ENCODE measurements at places on chromosomes 11 and 22.

- no peak for DNase-seq
These were observed 12.2 kb upstream of the OR52D1 start for GRCh38 chr11:5476186-5476819.

DNA sequence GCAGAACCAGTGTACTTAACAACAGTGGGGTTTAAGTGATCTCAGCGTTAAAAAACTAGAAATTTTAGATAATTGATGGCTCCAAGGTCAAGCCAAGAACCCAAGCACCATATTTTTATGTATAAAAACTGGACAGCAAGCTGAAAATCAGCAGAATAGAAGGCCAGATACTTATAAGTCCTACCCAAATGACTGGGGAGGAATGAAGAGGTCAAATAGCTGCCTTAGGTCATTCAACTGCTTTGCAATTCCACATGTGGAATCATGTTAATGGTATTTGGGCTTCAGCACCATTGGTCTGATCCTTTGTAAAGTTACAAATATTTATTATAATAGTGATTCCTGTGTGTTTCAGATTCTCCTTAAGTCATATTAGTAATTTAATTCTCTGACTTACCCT lies 108.4 kb downstream of the FAT3 start:
- DNase-seq = no peak

DNA sequence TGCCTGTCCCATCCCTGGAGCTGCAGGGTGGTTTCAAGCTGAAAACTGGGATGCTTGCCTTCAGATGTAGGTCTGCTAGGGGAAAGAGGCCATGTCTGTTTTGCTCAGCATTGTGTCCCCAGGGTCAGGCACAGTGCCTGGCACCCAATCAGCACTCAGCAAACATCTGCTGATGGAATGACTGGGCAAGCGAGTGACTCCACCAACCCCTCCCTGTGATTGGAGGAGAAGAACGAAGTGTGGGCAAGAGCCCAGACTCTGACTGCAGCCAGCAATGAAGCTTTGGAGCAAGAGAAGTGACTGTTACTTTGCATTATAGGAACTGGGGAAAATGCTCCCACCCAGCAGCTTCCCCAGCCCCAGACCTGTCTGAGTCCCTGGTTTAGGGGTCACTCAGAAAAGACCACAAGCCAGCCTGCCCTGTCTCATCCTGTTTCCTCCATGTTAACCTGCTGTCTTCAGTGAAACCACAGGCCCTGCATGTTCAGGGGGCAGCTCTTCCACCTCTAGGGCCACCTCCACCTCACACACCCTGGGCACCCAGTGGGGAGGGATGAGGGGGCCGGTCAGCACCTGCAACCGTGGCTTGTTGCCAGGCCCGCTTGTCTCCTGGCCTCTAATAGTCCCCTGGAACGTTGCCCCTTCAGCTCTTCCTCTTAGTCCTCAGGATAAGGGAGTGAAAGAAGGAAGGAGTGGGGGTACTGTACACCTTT lies 147.4 kb downstream of the TRIM29 start:
- no peak for DNase-seq

DNA sequence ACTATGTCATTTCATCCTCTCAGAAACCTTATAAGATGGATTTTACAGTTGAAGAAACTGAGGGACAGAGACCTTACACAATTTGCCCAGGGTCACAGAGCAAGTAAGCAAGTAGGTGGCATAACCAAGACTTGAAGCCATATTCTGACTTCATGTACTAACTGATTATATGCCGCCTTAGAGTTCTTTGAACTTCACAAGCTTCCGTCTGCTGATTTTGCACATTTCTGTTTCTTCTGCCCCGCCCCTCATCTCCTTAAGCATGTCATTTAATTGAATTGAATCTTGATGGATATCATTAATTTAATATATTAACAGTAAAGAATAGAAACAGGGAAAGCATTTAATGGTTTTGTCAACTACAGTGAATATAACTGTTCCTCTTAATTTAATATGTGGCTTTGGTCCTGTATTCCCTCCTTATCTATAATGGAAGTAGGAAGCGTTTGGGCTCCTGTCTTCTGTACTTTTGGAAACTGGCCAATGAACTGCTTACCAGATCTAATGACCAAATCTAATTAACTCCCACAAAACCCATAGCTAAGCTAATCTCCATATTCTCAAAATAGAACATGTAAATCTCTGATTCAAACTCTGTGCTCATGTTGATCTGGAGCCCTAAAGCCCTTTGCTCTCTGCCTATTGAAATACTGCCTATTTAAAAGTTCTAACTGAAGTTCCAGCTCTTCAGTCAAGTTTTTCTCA lies 30.4 kb downstream of the SIK2 start:
- DNase-seq = no peak

DNA sequence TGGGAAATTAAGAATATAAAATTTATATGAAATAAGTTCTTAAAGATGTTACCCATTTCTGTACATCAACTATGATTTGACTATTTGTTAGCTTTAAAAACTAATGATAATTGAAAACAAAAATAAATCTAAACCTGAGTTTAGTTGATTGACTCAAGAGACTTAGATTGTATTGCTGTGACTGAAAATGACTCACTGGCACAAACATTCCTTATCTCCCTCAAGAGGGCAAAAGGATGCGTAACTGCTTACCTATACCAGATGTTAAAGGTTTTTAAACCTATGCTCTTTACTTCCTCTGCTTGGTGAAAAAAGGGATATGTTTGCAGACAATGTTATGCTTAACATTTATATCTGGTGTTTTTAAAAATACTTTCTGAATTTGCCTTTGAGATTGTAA lies 30.3 kb downstream of the ATM start:
- DNase-seq = no peak

- DNase-seq = no peak
These were observed 163.8 kb upstream of the BDNF start for GRCh38 chr11:27864091-27864491.

- DNase-seq = no peak
These were observed 10.2 kb downstream of the CHRNA10 start for GRCh38 chr11:3660960-3661359.

GRCh38 chr11:68664141-68664540 lies 20.2 kb upstream of the GAL start:
- DNase-seq = no peak

- DNase-seq = no peak
These were observed 3.2 kb upstream of the MTMR3 start for GRCh38 chr22:29879753-29880152.

- DNase-seq = no peak
These were observed 1.2 kb downstream of the AIP start for GRCh38 chr11:67483831-67484665.

- no peak for DNase-seq
These were observed 387.6 kb upstream of the DDI1 start for GRCh38 chr11:103648670-103649400.

DNA sequence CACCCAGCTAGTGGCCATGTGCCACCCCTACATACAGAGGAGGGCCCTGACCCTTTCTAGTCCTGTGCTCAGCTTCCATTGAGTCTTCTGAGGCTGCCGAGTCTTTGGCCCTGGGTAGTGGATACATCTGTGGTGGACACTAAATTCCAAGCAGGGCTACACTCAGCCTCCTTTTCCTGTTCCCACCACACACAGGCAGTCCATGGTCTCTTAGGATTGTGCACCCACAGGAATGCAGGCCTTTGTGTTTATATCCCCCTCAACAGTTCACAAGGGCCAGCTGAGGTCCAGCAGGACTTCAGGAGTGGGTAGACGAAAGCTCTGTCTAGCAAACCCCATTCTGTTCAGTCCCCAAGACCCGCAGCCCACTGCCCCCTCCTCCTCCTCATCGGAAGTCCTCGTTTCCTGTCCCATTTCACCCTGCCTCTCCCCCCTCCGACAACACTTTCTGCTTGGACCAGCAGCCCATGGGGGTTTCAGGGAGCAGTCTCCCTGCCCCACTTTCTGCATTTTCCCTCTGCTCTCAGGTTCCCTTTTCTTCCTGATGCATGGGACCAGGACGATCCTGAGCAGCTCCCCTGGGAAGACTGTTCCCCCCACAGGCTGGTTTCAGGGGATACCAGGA lies 91.8 kb downstream of the SWAP70 start:
- DNase-seq = no peak

DNA sequence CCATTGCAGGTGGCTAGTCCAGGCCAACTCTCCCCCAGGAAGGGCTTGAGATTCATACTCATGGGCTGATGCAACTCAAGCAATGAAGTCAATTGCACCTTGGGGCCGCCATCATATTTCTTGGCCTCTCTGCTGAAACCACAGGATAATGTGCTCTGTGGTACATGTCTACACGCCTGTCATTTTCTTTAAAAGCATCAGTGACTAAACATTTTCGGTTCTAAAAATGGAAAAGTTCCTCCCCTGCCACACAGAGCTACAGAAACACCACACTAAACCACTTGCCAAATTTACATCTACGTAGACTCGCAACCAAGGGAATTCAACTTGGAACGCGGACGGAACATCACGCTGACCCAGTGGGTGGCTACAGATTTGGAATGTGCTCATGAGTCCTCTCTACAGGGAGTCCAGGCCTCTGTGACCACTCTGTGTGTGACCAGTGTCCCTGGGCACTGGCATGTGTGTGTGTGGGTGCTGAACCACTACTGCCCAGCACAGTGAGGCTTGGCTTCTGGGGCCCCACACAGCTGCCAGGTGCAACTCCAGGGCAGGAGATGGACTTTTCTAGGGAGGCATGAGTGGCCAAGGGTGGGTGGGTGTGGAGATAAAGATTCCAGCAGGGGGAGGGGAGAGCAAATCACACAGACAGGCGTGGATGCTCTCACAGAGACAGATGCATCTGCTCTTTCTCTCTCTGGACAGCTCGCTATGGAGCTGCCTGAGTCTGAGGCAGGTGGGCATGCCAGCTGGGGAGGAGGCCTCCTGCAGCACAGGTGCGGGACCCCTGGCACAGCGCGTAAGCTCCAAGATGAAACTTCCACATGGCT lies 261.9 kb downstream of the CTTN start:
- no peak for DNase-seq

DNA sequence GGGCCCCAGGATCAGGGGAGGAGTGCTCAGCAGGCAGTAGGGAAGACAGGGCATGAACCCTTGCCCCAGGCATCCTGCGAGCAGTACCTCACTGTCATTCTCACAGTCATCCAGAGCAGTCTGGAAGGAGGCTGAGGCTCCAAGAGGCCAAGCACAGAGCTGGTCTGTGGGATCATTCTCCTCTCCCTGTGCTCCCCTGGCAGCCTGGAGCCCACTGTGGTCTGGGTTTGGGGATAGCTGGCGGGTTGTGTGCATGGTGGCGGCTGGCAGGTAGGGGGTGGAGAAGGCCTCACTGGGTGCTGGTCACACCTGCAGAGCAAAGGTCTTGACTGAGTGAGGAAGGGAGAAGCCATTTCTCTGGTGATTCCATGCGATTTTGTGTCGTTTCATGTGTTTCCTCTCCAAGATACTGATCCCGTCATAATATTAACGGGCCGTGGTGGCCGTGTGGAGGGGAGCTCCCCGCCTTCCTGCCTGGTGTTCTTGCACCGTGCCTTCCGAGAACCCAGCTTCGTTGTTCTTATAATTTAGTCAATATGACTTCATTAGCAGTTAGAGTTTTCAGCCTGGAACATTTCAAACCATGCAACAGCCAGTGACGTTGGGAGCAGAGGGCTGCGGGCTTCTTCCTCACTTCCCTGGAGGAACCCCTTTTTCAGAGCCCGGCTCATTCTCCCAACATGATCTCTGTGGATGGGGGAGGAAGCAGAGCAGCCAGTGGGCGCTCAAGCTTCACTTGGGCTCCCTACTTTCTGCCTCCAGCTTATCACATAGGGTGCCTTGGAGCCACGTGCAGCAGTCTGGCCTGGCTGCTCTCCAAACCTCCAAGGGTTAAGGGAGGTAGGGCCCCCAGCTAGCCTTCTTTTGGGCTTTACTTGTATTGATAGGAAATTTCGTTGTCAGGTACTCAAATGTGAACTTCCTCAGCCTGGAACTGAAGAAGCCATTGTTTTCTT lies 20.8 kb upstream of the ADORA2A start:
- DNase-seq = peak; percentile 71

DNA sequence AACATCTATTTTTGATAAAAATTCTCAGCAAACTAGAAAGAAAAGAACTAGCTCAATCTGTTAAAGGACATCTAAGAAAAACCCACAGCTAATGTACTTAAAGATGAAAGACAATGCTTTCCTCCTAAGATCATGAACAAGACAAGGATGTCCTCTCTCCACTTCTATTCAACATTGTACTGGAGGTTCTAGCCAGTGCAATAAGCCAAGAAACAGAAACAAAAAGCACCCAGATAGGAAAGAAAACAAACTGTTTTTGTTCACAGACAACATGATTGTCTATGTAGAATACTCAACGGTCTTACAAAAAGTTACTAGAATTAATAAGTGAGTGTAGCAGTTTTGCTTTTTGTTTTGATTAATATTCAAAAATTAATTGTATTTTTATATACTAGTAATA lies 7.8 kb downstream of the CD3D start:
- DNase-seq = no peak

- DNase-seq = no peak
These were observed 109.3 kb downstream of the FBXO7 start for GRCh38 chr22:32583921-32584335.

GRCh38 chr11:78189174-78189724 lies 530 bp downstream of the USP35 start:
- no peak for DNase-seq

GRCh38 chr11:130062026-130062425 lies 7.7 kb upstream of the APLP2 start:
- no peak for DNase-seq

DNA sequence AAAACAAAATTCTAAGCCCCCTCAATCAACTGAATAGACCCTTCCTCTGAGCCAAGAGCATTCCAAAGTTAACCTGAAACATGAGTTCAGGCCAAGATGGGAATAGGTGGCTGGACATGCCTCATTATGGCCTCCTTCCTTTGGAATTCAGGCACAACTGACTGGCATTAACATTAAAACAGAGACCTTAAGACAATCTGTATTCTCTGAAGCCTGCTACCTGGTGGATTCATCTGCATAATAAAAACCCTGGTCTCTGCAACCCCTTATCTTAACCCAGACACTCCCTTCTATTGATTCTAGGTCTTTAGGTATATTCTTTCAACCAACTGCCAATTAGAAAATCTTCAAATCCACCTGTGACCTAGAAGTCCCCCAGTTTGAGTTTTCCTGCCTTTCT lies 66.3 kb downstream of the JRKL start:
- DNase-seq = no peak

DNA sequence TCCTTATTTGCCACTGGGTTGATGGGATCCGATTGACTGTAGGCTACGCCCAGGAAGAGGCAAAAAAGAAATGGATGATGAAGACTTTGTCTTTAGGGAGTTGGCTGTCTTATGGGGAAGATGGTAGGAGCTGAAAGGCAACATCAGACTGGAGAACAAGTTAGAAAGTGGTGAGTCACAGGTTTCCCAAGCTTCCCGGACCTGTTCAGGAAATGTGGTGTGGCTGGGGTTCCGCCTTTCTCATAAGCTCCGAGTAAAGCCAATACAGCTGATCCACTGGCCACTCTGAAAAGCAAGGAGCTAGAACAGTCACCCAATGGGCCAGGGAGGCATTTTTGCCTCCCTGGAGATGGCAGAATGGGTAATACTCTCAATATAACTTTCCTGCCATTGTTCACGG lies 194.5 kb downstream of the SNX19 start:
- peak; percentile 15 for DNase-seq

DNA sequence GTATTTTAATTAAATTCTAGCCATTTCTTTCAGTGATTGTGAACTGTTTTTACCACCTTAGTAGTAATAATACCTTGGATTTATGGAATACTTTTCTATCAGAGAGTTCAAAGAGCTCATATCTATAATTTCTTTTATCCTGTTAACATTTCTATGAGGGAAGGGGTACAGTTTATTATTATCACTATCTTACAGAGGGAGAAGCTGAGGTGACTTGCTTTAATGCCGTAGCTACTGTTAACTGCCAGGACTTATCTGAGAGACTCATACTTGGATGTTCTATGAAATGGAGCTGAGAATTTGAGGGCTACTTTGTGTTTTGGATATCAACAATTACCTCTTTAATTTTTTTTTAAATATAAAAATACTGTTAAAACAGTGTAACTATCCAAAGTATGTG lies 3.3 kb downstream of the REXO2 start:
- no peak for DNase-seq

Measured in osteocyte (in vitro differentiated cells).